GM23248 (cell line): ENCODE measurements at places on chromosomes 5 and 9. TPM values are rescaled to one million over a fixed set of nuclear protein-coding genes. Genes with fewer than 3 reads are reported as not detected.

ARHGAP26 gene
- total RNA-seq, result 1.6 and 8.3 TPM in 2 replicates

PCBD2 gene
- 4.9 and 10.1 TPM in 2 replicates for total RNA-seq

SERF1B gene
- total RNA-seq, result 15.7 and 36.5 TPM in 2 replicates

MAMDC2 gene
- not detected in 2 replicates for total RNA-seq

GFI1B gene
- not detected in 2 replicates for total RNA-seq

ADRB2 gene
- total RNA-seq, result 0.65 TPM in 1 of 2 replicates, not detected in the other

SPATA31C1 gene
- not detected in 2 replicates for total RNA-seq

SLC27A6 gene
- 0.32 TPM in 1 of 2 replicates, not detected in the other for total RNA-seq

ANKRD31 gene
- not detected in 2 replicates for total RNA-seq

PCDHA12 gene
- not detected in 2 replicates for total RNA-seq

FRMD3 gene
- total RNA-seq, result 0.13 and 0.32 TPM in 2 replicates

FAM114A2 gene
- 20.2 and 24.8 TPM in 2 replicates for total RNA-seq

INSL6 gene
- not detected in 2 replicates for total RNA-seq

ZNF608 gene
- 2.1 and 2.4 TPM in 2 replicates for total RNA-seq

GEMIN5 gene
- 10.6 and 13.8 TPM in 2 replicates for total RNA-seq

NKD2 gene
- total RNA-seq, result not detected in 2 replicates

NR6A1 gene
- total RNA-seq, result not detected in 2 replicates

NR2F1 gene
- 14.3 and 17.1 TPM in 2 replicates for total RNA-seq

TRIP13 gene
- 19.5 and 24.0 TPM in 2 replicates for total RNA-seq

PCDHGA4 gene
- 10.8 and 13.9 TPM in 2 replicates for total RNA-seq

TLX3 gene
- not detected in 2 replicates for total RNA-seq

LHX6 gene
- total RNA-seq, result not detected in 2 replicates

TERT gene
- not detected in 2 replicates for total RNA-seq
